GM18507 (cell line): ENCODE measurements at places on chromosomes 3 and 15.

- DNase-seq: no peak
Measured at GRCh38 chr3:105385819-105386508, 19.3 kb downstream of the ALCAM start.

- DNase-seq: no peak
Measured at GRCh38 chr3:56207922-56208321, 260.3 kb downstream of the ERC2 start.

DNA sequence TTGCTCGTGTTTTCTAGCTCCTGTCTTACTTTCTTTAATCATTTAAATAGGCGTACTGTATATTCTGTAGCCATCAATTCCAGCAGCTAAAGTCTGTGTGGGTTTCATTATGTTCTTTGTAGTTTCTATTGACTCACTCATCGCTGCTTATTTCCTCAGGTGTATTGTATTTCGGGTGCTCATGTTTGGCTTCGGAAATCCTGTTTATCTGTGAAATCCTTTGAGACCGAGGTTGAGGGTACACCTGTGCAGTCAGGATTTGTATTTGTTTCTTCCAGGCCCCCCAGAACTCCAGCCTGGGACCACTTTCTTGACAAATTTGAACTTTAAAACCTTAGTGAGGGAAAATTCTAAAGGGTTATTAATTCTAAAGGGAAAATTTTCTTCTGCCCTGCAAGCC is 2.0 kb upstream of the PAK2 start:
- no peak for DNase-seq

- DNase-seq: no peak
Measured at GRCh38 chr15:78910271-78910670, 34.6 kb downstream of the CTSH start.

DNA sequence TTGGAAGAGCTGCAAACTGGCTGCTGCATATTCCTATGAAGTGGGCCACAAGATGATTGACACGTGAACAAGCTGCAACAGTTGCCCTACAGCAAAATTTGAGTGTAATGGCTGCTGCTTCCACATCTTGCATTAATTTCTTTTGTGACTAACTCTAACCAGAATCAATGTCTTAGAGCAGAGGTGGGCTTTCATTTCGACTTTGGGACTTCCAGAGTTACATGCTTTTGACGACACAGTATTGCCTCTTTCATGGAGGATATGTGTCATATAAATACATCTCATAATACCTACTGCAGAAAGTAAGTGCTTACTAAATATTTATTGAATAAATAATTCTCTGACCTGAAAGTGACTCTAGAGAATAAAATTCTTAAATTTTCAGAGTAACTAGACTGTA is 340.7 kb upstream of the KCNH8 start:
- no peak for DNase-seq

GRCh38 chr15:51121118-51121517 is 26.4 kb upstream of the TNFAIP8L3 start:
- DNase-seq: no peak

DNA sequence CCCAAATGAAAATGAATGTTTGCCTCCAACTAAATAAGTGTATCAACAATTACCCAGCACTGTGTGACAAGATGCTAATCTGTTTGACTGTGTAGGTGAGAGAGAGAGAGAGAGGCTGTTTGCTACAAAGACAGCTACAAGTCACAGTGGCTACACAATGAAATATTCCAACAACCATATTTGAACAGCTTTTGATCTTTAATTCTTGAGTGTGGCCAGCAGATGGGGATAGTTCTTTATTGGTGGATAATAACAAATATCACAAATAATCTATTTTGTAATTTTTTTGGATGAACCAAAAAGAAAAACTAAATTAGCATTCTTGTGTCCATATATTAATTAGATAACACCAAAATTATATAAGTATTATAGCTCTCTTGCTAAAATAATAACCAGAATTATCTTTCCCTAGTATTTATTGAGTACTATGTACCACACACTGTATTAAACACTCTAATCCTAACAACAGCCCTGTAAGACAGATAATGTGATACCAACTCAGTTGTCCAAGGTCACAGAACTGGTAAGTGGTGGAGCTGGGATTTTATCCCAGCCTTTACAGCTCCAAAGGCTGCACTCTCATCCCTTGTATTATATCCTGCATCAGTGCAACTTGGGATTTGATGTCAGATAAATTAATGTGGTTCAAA is 61.9 kb upstream of the C3orf80 start:
- no peak for DNase-seq

DNA sequence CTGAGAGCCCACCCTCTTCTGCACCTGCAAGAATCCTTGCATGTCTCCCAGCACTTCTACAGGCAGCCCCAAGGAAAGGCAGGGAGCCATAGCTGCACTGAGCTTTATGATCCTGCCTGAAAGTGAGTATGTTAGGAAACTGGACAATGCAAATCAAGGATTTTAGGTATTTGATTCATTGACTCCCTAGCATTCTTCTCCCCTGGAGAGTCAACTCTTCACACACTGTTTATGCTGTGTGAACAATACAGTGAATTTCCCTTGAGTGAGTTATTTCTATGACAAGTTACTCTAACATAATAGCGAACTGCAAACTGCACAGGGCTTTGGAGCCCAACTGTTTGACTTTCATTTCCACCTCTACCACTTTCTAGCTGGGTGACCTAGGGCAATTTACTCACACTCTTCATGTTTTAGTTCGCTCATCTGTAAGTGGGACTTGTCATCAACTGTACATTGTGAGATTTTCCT is 96.0 kb upstream of the PHLDB2 start:
- DNase-seq: no peak

DNA sequence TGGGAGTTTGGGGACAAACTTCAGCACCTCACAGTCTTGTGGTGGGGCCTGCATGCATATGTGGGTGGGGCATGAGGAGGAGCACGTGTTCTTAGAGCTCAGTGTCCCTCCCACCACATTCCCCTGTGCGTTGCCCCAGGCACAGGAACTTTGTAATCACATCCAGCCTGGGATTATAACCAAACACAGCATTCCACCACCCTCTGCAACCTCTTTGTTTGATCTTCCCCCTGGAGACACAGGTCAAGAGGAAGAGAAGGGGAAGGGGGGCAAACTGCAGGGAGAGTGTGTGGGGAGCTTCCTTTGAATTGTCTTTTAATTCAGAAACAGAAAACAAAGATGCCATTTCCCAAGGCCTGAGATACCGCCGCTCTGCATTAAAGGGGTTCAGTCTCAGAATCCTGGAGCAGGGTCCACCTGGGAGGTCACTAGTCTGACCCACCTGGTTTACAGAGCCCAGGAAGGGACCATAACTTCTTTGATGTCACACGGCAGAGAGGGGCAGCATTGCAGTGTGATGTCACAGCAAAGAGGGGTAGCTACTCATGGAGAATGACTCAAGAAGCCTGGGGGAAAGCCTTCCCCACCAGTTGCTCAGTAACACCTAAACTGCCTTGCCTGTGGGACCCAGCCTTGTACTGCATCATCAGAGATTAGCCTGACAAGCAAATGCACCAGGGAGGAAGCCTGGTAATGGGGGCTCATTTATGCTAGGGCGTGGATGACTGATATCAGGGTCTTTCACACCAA is 106.3 kb upstream of the RNU6-1 start:
- DNase-seq: no peak

DNA sequence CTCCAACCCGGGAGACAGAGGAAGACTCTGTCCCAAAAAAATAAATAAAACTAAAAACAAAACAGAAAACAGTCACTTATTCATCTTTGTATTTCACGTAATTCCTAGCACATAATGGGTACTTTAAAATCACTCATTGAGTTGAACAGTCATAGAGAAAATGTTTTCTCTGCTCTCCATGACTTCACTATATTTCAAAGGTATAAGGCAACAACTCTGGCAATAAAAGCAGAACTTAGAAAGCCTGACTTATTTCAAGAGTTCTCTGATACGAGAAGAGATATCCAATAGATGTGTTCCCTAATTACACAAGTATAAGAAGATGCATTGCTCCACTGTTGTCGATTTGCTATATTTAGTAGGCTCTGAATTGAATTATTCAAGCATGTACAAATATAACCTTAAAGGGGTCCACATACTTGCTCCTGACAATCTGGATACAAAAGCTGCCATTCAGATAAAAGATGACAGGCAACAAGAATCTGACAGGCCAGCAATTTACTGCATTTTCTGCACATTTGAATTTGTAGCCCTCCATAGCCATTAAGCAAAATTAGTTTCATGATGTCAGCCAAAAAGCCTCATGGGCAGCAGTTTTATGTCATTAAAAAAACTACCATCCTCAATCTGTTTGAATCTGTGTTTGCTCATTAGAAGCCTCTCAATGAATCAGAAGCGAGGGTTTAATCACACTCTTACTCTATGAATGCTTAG is 47.9 kb downstream of the PEAK1 start:
- DNase-seq: no peak

DNA sequence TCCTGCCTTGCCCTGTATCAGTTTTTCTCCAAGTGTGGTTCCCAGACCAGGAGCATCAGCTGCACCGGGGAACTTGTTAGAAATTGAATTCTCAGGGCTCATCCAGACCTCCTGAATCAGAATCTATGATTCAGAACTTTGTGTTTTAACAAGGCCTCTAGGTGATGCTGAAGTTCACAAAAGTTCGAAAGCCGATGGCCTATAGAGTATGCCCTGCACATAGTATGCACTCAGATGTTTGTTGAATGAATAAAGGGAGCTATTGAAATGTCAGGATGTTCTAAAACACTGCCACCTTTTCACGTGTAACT is 664 bp upstream of the LARP6 start:
- DNase-seq: no peak

- no peak for DNase-seq
Measured at GRCh38 chr3:118801899-118802298, 232.7 kb downstream of the IGSF11 start.

GRCh38 chr3:66239513-66240123 is 18.8 kb downstream of the SLC25A26 start:
- DNase-seq: no peak

GRCh38 chr3:114405202-114405990 is 111.6 kb downstream of the TIGIT start:
- DNase-seq: no peak
